ENCODE measurements at places on chromosomes 5 and 9. TPM values are rescaled to one million over a fixed set of nuclear protein-coding genes. Genes with fewer than 3 reads are reported as not detected.

GLT6D1 gene
- not detected for total RNA-seq

TXN gene
- total RNA-seq, result 421 TPM

SLC4A9 gene
- total RNA-seq, result 0.49 TPM

TTC16 gene
- not detected for total RNA-seq

MEIKIN gene
- total RNA-seq, result not detected

NMUR2 gene
- not detected for total RNA-seq

NTRK2 gene
- not detected for total RNA-seq

DNAJC18 gene
- 5.7 TPM for total RNA-seq

DEPDC1B gene
- 39.7 TPM for total RNA-seq

CCDC192 gene
- total RNA-seq, result not detected

PCDHB13 gene
- 0.22 TPM for total RNA-seq

DNA sequence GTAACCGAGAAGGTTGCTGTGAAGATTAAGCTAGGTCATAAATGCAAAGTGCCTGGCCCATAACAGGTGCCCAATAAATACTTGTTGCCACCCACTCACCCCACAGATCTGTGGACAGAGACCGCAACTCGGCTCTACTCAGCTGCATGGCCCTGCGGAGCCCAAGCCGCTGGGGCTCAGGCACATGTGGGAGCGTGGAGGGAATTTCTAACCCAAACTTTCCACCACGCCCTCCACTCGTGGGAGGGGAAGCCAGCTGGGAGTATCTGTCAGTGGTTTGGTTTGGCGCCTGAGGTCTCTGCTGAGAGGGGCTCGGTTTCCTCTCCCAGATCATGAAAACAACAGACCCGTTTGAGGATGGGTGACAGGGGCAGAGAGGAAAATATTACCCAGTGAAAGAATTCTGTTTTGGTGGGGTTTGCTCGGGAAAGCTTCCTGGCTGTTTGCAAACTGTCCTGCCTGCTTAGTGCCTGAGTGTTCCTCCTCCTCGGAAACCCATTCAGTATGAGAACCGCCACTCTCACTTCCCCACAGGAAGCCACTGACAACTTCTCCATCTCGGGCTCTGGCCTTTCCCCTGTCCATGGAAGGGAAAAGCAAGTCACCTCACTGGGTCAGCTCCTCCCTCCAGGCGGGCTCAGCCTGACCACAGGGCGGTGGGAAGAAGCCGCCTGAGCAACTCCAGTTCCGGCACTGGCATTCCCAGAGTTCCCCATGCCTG, 60.1 kb downstream of the RGS3 start:
- no peak for DNase-seq

GRCh38 chr9:129775448-129775798, 22.6 kb upstream of the PTGES start:
- DNase-seq, result no peak

- DNase-seq, result no peak
Observed at GRCh38 chr9:132230605-132231004, 68.7 kb downstream of the NTNG2 start.

GRCh38 chr9:1285526-1285925, 235.4 kb downstream of the DMRT2 start:
- DNase-seq, result no peak

DNA sequence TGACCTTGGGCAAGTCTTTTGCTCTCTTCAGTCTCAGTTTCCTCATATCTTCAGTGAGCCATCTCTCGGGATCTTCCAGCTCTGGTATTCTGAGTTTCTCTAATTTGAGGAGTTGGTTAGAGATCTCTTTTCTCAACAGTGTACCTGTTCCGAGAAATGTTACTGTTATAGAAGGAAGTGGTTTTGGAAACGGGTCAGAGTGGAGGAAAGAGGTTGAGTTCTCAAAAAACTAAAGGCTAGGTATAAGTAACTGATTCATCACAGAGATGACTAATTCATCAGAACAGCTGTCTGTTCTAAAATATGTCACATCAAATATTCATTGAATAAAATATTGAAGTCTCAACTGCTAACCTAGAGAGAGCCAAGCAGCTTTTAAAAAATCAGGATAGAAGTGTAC, 106.6 kb downstream of the PALM2AKAP2 start:
- DNase-seq, result no peak

DNA sequence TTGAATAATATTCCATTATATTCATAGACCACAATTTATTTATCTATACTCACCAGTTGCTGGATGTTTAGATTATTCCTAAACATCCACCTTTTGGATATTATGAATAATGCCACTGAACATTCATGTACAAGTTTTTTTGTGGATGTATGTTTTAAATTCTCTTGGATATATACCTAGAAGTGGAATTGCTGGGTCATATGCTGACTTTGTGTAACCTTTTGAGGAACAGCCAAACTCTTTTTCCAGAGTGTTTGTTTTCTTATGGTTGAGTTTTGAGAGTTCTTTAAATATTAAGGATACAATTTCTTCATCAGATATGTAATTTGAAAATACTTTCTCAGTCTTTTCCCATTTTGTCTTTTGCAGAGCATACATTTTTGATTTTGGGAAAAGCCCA, 2.7 kb downstream of the VPS13A start:
- no peak for DNase-seq

GRCh38 chr5:171449426-171449825, 30.0 kb downstream of the FGF18 start:
- no peak for DNase-seq

GRCh38 chr9:95508968-95509850, 7.6 kb downstream of the PTCH1 start:
- DNase-seq, result peak; percentile 69

GRCh38 chr5:142213077-142213476, 104.5 kb downstream of the NDFIP1 start:
- no peak for DNase-seq

DNA sequence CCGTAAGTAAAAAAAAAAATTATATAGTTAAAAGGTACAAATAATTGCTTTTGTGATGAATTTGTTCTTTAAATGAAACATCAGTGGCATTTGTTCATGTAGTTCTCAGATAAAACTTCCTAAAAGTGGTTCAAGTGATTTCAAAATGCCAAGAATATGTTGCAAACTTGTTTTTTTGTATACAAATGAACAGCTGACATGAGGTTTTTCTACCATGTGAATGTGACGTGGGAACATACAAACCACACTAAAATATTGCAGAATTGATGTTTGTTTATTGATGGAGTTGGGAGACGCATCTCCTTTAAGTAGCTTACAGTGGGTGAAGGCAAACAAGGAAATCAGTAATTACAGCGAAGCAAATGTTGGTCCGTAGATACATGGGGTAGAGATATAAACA, 16.9 kb downstream of the BASP1 start:
- DNase-seq, result no peak

GRCh38 chr9:131799177-131799823, 59.4 kb upstream of the RAPGEF1 start:
- peak; percentile 10 for DNase-seq

DNA sequence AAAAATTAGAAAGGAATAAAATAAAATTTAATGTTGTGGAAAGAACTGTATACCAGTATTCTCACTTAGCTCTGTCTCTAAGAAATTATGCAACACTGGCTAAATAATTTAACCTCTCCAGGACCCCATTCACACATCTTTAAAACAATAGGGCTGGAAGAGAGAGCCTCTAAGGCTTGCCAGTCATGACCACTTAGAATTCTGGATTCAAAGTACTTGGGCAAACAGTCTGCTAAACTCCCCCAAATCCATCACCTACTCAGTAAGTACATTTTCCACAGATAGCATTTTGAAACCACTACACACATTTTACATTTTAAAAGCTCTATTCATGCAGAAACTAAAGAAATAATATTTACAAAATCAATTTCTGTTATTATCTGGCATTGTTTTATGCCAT, 291.7 kb downstream of the TMEM167A start:
- DNase-seq, result no peak

DNA sequence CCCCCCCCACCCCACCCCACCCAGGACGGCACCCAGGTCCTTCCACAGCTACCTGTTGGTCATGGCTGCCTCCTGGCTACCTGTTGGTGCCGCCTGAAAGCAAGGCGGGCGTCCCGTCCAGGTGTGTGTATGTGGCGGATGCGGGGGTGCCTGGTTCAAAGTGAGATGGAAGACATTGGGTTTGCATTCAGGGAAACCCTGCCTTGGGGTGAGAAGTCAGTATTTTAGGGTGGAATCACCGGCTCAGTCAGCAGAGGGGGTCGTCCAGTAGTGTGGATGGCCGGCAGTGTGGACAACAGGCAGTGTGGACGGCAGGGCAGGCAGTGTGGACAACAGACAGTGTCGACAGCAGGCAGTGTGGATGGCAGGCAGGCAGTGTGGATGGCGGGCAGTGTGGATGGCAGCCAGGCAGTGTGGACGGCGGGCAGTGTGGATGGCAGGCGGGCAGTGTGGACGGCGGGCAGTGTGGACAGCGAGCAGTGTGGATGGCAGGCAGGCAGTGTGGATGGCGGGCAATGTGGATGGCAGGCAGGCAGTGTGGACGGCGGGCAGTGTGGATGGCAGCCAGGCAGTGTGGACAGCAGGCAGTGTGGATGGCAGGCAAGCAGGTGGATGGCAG, 28.0 kb downstream of the NKD2 start:
- DNase-seq, result no peak

GRCh38 chr5:107661038-107661649, 9.6 kb downstream of the EFNA5 start:
- DNase-seq, result no peak

- no peak for DNase-seq
Observed at GRCh38 chr9:21081999-21082398, 4.3 kb upstream of the IFNB1 start.

GRCh38 chr5:154654486-154655371, 100.4 kb upstream of the LARP1 start:
- DNase-seq, result no peak

DNA sequence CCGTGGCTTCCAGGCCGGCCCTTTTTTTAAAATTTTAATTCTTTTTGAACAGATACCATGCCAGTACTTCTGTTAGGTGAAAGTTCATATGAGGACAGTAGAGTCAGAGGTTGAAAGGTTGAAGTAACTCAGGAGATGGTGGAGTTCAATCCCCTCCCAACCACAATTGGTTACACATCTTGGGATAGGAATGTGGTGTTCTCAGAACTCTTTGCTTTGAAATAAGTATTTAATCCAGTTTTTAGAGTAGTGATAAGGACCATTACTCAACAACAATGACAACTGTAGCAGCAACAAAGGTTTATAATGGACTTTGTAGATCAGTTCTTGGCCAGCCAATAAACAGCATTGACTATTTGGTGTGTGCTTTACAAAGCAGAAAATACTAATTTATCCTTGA, 116.0 kb downstream of the ARHGAP26 start:
- no peak for DNase-seq

GRCh38 chr5:98321361-98321760, 452.1 kb upstream of the RGMB start:
- DNase-seq, result no peak

DNA sequence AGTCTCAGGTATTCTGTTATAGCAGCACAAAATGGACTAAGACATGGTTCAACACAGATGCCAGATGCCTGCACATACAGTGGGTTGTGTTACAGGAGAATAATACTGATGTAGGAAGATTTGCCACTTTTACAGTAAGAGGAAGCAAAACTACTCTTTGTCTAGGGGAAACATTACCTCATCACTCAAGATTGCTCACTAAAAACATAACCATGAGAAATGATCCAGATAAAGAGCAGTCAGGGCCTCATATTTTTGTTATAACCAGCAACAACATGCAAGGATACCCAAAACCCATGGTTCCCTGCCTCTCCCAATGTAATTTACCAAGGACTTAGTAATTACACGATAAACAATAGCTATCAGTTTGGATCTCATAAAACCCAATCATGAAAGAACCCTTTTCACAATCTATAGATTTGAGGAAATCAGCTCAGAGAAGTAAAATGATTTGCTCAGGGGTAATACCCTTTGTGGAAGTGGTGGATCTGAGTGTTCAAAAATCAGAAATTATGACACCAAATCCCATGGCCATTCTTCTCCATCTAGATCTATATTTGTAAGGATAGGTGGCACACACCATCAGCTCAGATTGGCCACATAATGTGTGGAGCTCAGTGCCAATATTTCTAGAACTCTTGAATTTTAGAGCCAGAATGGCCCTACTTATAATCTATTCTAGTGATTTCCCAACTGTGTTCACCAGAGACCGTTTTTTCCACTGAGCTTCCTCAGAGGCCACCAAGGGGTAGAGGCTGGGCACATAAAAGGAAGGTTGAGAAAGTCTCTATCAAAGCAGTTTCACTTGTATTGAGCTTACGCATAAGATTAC, 27.8 kb downstream of the DPYSL3 start:
- no peak for DNase-seq

DNA sequence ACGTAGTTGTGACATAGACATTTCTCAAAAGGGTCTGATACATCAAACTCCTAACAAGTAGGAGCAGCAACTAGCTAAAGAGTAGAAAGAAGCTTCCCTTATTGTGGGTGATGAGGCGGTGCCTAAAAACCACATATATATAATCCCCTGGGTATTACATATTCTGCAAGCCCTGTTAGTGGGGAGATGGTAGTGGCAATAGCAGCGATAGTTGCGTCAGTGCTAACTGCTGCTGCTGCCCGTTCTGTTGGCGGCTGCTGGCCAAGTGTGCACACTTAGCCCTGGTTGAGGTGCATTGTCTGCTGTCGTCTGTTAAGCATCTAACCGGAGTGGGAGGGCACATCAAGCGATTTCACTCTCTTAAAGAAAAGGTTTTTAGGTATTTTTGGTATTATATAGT, 35.8 kb downstream of the VLDLR start:
- no peak for DNase-seq

- no peak for DNase-seq
Observed at GRCh38 chr9:131310833-131311554, 21.5 kb downstream of the PLPP7 start.

- DNase-seq, result peak; percentile 56
Observed at GRCh38 chr5:151742870-151743294, 15.5 kb downstream of the ATOX1 start.

DNA sequence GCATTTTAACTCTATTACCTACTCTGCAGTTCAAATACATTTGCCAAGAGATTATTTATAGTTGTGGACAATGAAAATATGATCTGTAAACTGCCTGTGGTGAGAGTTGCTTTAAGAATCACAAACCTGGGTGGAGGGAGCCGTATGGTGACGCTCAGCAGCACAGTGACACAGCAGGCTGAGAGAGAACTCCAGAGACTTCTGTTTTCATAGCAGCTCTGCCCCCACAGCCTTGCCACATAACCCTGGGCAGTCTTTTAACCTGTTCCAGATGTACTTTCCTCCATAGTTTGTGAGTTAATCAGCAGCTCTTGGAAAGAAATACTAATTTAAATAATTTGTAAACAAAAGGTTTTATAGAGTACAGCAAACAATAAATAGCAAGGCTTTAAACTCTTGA, 450.5 kb downstream of the ELAVL2 start:
- no peak for DNase-seq

Measured in HCT116 (cell line).